ENCODE measurements at places on chromosomes 11 and 22. TPM values are rescaled to one million over a fixed set of nuclear protein-coding genes. Genes with fewer than 3 reads are reported as not detected.

GRCh38 chr11:58654079-58654907 lies 31.8 kb downstream of the CNTF start:
- no peaks in the 10 kb centered on the region for H3K27me3 ChIP-seq
- H3K36me3 ChIP-seq, result no peaks in the 10 kb centered on the region
- no peak overlapping the region for H3K4me3 ChIP-seq

DNA sequence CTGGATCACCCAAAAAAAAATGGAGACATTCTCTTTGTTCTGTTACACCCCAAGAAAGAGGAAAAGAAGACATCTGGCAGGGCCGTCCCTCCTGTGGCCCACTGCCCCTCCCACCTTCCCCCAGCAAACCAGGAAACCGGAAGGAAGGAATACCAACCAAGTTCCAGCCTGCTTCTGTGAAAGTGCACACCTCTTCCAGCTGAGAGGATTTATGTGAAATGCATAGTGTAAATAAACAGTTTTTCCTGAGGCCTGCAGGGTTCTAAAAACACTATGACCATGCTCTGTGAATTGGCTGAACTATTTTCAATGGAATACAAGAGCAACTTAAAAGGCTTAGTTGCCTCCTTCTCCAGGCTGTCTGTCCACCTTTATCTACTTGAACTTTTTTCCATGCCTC lies 50.0 kb upstream of the CHST1 start:
- H3K4me1 ChIP-seq, result no peaks in the 10 kb centered on the region
- H3K36me3 ChIP-seq, result no peaks in the 10 kb centered on the region
- no peak overlapping the region for H3K27ac ChIP-seq
- H3K4me3 ChIP-seq, result no peak overlapping the region
- no peak for DNase-seq
- no peaks in the 10 kb centered on the region for H3K27me3 ChIP-seq

HSPB2 gene
- total RNA-seq, result 24.9 TPM

- peak; percentile 20 for DNase-seq
- H3K27ac ChIP-seq, result peak overlapping the region; percentile 67
- no peaks in the 10 kb centered on the region for H3K27me3 ChIP-seq
- H3K36me3 ChIP-seq, result no peaks in the 10 kb centered on the region
- H3K4me1 ChIP-seq, result peaks cover 28% of the 10 kb centered on the region
Measured at GRCh38 chr11:100830274-100830673, 143.2 kb downstream of the ARHGAP42 start.

- no peak for DNase-seq
- no peaks in the 10 kb centered on the region for H3K27me3 ChIP-seq
- H3K36me3 ChIP-seq, result no peaks in the 10 kb centered on the region
- H3K4me1 ChIP-seq, result peaks cover 16% of the 10 kb centered on the region
- no peak overlapping the region for H3K4me3 ChIP-seq
Measured at GRCh38 chr11:87779276-87780067, 395.8 kb downstream of the RAB38 start.

GRCh38 chr11:23897453-23898286 lies 599.2 kb upstream of the LUZP2 start:
- no peak overlapping the region for H3K27ac ChIP-seq
- H3K4me3 ChIP-seq, result no peak overlapping the region
- H3K27me3 ChIP-seq, result no peaks in the 10 kb centered on the region
- no peak for DNase-seq
- H3K36me3 ChIP-seq, result no peaks in the 10 kb centered on the region
- no peaks in the 10 kb centered on the region for H3K4me1 ChIP-seq

OR10A2 gene
- not detected for total RNA-seq

GRCh38 chr22:40040927-40041326 lies 46.2 kb downstream of the FAM83F start:
- no peak overlapping the region for H3K4me3 ChIP-seq
- H3K4me1 ChIP-seq, result peaks cover 27% of the 10 kb centered on the region
- H3K27me3 ChIP-seq, result no peaks in the 10 kb centered on the region

DNA sequence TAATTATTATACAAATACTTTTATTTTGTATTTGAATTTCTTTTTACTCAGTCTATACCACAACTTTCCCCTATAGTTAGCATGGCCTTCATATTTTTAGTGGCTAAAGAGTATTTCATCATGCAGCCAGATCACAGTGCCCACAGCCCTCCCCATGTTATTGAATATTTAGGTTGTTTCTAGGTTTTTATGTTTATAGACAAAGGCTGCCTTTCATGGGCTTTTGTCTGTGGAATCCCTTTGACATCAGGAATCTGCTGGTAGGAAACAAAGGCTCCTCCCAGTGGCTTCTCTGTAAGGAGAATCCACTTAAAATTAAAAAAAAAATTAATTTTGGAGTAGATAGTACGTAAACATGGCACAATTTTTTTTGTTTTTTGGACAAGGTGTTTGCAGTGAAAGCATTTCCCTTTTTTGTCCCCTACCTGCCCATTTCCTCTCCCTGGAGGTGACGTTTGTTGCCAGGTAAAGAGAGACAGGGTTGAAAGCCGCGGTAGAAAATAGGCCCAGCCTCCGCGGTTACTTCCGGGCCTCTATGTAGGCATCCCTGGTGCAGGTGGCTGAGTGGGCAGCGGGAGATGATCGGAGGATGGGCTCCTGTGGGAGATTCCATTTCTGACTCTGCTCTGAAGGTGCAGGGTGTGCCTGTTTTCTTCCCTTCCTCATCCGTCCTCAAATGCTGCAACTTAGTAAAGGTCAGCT lies 82.2 kb upstream of the OR4B1 start:
- H3K27ac ChIP-seq, result no peak overlapping the region
- DNase-seq, result no peak
- H3K27me3 ChIP-seq, result no peaks in the 10 kb centered on the region
- H3K4me1 ChIP-seq, result no peaks in the 10 kb centered on the region
- no peak overlapping the region for H3K4me3 ChIP-seq
- no peaks in the 10 kb centered on the region for H3K36me3 ChIP-seq

OR51B4 gene
- total RNA-seq, result not detected

GRCh38 chr11:75740681-75741080 lies 23.0 kb downstream of the MOGAT2 start:
- peaks cover 1% of the 10 kb centered on the region for H3K4me1 ChIP-seq
- H3K27ac ChIP-seq, result no peak overlapping the region
- no peak for DNase-seq
- H3K4me3 ChIP-seq, result no peak overlapping the region

MS4A3 gene
- total RNA-seq, result not detected

NF2 gene
- total RNA-seq, result 50.1 TPM

GRCh38 chr11:40514124-40514523 lies 945.3 kb downstream of the LRRC4C start:
- H3K36me3 ChIP-seq, result no peaks in the 10 kb centered on the region
- DNase-seq, result no peak
- H3K4me1 ChIP-seq, result no peaks in the 10 kb centered on the region
- H3K27ac ChIP-seq, result no peak overlapping the region
- no peaks in the 10 kb centered on the region for H3K27me3 ChIP-seq

DNA sequence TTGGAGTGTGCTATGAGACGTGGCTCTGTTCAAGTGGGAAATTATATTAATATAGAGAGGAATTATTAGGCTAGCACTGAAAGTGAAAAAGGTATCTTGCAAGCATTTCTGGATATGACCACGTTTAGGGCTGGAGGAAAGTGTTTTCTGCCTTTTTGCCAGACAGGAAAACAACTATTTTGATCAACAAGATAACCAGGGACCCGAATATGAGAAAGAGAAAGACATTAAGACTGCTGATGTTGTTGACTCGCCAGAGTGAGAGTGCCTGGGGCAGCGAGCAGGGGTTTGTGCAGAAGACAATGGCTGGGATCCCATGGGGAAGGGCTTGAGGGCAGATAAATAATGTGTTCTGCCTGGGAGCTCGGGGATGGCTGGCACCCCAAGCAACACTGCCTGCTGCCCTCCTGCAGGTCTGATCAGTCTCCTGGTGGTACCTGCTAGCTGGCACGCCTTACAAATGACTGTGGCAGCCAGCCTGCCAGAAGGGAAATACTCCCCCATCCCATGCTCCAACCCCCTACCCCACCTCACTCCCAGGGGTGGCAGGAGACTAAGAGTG lies 23.1 kb upstream of the CHST1 start:
- H3K27ac ChIP-seq, result no peak overlapping the region
- no peaks in the 10 kb centered on the region for H3K4me1 ChIP-seq
- no peak for DNase-seq
- no peaks in the 10 kb centered on the region for H3K27me3 ChIP-seq
- H3K36me3 ChIP-seq, result no peaks in the 10 kb centered on the region

TEAD1 gene
- 133 TPM for total RNA-seq

All from psoas muscle (tissue), 8 donors.